ENCODE measurements at places on chromosomes 3 and 15. TPM values are rescaled to one million over a fixed set of nuclear protein-coding genes. Genes with fewer than 3 reads are reported as not detected.

The GOLGA8K gene
- not detected for total RNA-seq

The CD200 gene
- total RNA-seq = 42.0 TPM

The ZBTB20 gene
- 9.7 TPM for total RNA-seq

The TMCO5A gene
- total RNA-seq = not detected

The DPPA4 gene
- not detected for total RNA-seq

The GBE1 gene
- total RNA-seq = 171 TPM

The EPHA3 gene
- total RNA-seq = 5.2 TPM

The MFAP1 gene
- 14.4 TPM for total RNA-seq

The IQCF5 gene
- not detected for total RNA-seq

The COL6A5 gene
- total RNA-seq = not detected

The MB21D2 gene
- 7.2 TPM for total RNA-seq

The IL20RB gene
- 0.97 TPM for total RNA-seq

The MINDY2 gene
- total RNA-seq = 14.6 TPM

The TRIM71 gene
- not detected for total RNA-seq

The P2RY13 gene
- total RNA-seq = not detected

The ARRDC4 gene
- total RNA-seq = 16.2 TPM

The SNX22 gene
- total RNA-seq = not detected

The POTEB3 gene
- not detected for total RNA-seq

The EFCAB12 gene
- not detected for total RNA-seq

The ZNF860 gene
- total RNA-seq = 0.32 TPM

The CCDC66 gene
- 2.0 TPM for total RNA-seq

The SHC4 gene
- 0.72 TPM for total RNA-seq

The PPP1R14D gene
- not detected for total RNA-seq

The RBPMS2 gene
- total RNA-seq = under 0.01 TPM

The MED12L gene
- 1.8 TPM for total RNA-seq

The NR1I2 gene
- not detected for total RNA-seq

The DAZL gene
- total RNA-seq = not detected

The SV2B gene
- not detected for total RNA-seq

The SERPINI2 gene
- total RNA-seq = not detected

The GABRA5 gene
- total RNA-seq = not detected

The CRYGS gene
- total RNA-seq = 1.1 TPM

The MST1R gene
- total RNA-seq = not detected

The CCR5 gene
- not detected for total RNA-seq

The SRGAP3 gene
- 0.36 TPM for total RNA-seq

The FRMD4B gene
- total RNA-seq = 0.90 TPM

The THRB gene
- 1.6 TPM for total RNA-seq

The TRH gene
- not detected for total RNA-seq

The SKIC8 gene
- total RNA-seq = 71.1 TPM

The TMC3 gene
- 0.32 TPM for total RNA-seq

The HRG gene
- total RNA-seq = not detected

The MME gene
- total RNA-seq = 80.3 TPM

The TOP2B gene
- total RNA-seq = 53.1 TPM

The CASR gene
- total RNA-seq = not detected

The CTXN2 gene
- total RNA-seq = not detected

The HTR3E gene
- total RNA-seq = not detected

Data from cardiac atrium fibroblast (primary cell).